ENCODE measurements at places on chromosomes 2 and 18. TPM values are rescaled to one million over a fixed set of nuclear protein-coding genes. Genes with fewer than 3 reads are reported as not detected.

The FAM161A gene
- 1.1 TPM for total RNA-seq

The YPEL5 gene
- total RNA-seq = 43.5 TPM

The ABCB11 gene
- 0.28 TPM for total RNA-seq

The CYP1B1 gene
- total RNA-seq = 56.9 TPM

The RALB gene
- 46.2 TPM for total RNA-seq

The TOGARAM2 gene
- not detected for total RNA-seq

The HOXD13 gene
- total RNA-seq = not detected

The OR6B2 gene
- not detected for total RNA-seq

The SOS1 gene
- total RNA-seq = 14.6 TPM
